SK-N-SH (cell line): ENCODE measurements at places on chromosomes 6 and 20. TPM values are rescaled to one million over a fixed set of nuclear protein-coding genes. Genes with fewer than 3 reads are reported as not detected.
A peak's percentile ranks its signal among the peaks of the same experiment; 100 is the strongest.

DNA sequence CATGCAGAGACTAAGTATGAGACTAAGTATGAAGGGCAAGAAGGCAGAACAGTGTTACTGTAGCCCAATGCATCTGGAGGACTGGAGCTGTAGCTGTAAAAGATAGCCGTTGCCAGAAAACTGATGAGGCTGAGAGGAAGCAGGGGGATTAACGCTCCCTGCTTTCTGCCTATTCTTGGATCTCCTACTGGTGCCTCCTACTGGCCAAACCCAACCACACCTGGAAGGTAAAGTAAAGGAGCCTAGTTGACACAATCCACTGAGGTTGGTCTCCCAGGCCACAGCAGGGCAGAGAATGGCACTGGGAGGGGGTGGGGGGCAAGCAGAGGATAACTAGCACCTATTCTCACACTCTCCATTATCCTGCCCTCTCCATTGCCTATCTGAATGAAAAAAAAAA lies 105.0 kb upstream of the MRPS10 start:
- DNase-seq: no peak

DNA sequence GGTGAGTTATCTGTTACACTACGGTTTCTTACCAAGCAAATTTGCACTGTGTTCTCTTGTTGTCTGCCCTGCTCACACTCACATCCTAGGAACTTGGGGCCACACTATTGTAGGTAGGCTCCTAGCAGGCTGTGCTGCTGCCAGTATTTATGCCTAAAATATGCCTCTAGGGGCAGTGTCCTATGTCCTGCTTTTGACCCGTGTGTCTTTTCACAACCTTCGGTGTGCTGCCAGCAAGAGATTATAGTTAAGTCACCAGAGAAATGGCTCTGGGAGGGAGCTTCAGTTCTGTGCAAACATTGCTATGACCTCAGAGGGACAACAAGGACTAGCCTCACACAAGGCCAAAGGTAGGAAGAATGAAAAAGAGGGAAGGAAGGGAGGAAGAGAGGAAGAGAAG lies 8.9 kb upstream of the TAAR5 start:
- peak; percentile 3 for DNase-seq

ENPP3 gene
- not detected in 2 replicates for polyA plus RNA-seq

YWHAB gene
- 84.3 and 94.3 TPM in 2 replicates for polyA plus RNA-seq

DNA sequence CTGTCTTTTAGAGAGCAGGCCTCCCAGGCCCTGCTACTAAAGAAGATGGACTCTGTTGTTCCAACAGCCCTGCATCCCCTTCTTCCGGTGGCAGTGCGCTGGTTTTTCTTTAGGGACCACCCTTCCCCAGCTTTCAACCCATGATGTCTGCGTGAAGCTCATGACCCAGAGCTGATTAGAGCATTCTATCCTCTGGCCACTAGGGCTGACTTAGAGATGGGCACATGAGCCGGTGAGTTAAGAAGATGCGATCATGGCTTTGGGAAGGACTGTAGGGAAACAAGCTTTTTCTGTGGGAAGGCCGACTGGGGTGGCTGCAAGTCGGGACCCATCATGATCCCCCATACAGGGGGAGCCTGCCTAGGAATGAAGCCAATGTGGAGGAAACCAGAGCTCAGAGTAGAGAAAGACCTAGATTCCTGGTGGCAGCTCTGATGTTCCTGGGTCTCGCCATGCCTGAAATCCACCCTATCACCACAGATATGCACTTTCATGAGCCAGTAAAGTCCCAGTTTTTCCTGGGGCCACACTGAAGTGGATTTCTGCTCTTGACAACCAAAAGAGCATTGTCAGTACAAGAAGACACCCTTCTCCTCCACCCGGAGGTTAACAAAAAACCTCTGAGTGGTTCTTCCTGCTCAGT lies 29.1 kb upstream of the STX16 start:
- no peak for DNase-seq

DNA sequence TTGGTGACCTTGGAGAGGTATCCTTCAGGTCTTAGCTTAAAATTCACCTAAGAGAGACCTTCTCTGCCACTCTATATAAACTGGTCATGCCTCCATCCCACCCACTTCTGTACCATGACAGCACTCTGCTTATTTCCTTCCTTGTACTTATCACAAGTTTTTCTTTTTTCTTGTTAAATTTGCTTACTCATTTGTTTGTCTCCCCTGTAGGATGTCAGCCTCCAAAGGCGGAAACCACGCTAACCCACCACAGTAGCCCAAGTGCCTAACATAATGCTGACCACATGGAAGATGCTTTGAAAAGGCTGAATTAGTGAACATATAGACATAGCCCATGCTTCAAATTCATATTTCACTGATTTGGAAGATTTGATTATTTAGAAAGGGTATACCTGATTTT lies 5.4 kb downstream of the BMP6 start:
- DNase-seq: no peak

GRCh38 chr6:11772109-11772825 lies 6.3 kb downstream of the ADTRP start:
- no peak for DNase-seq
